ENCODE measurements at places on chromosomes 1 and 21. TPM values are rescaled to one million over a fixed set of nuclear protein-coding genes. Genes with fewer than 3 reads are reported as not detected.

GRCh38 chr1:158422212-158422611 lies 3.8 kb downstream of the OR10K2 start:
- no peak for DNase-seq

- no peak for DNase-seq
Observed at GRCh38 chr1:170305777-170306512, 160.2 kb downstream of the NTMT2 start.

CASQ1 gene
- total RNA-seq: 0.61 TPM

- DNase-seq: no peak
Observed at GRCh38 chr1:21200767-21201166, 24.1 kb upstream of the EIF4G3 start.

DNA sequence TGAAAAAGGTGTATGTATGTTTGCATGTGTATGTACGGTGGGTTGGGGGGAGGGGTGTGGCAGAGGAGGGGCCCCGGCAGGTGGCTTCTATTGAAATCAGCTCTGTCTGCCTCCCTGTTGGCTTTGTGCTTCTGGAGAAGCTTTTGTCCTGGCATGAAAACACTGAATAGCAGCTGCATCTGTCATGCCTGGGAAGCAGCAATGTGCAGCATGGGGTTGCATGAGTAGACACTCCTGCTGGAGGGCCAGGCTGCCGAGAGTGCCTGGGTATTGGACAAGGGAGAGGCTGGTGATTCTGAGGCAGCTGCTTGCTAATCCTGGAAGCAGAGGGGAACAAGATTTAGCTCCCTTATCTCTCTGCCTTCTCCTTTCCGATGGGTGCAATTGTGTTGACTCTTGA lies 20.5 kb downstream of the MAPKAPK2 start:
- DNase-seq: no peak

DNA sequence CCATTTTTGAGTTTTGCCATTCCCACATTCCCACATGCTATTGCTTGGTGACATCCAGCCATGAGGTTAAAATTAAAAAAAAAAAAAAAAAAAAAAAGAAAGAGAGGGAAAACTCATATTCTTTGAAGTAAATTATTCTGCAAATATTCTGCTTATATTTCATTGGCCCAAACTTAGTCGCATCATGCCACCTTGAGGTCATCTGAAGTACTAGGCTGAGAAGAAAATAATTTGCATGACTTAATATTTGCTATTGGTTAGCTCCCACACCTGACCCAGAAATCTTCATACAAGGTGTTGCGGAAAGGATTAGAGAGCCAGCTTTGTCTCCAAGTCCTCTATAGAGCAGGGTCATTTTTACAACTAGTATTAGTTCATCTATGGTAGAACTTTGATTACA lies 2206.0 kb downstream of the MRPL39 start:
- no peak for DNase-seq

ASCL5 gene
- not detected for total RNA-seq

DNA sequence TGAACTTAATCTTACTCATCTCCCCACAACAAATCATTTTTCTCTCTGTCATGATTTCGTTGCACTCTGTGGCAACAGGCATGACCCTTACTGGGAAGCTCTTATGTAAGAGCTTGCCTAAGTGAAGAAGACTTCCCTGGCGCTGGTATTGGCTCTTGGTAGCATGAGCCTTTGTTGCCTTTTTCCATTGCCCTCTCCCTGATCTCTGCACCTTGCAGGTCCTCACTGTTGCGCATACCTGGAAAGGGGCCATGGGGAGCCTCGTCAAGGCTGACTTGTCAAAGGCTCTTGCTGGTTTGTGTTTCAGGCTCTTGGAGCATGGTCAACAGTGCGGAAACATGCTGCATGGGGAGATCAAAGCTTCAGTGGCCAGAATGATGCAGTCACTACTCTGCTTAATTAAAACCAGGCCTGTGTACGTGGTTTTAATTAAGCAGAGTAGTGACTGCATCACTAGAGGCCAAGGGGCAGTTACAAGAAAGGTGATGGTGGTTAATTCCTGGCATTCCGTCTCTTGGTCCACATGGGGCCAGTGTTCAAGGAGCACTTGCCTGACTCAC lies 141.3 kb downstream of the SPATA46 start:
- DNase-seq: peak; percentile 18

IFNLR1 gene
- total RNA-seq: 1.8 TPM

DNA sequence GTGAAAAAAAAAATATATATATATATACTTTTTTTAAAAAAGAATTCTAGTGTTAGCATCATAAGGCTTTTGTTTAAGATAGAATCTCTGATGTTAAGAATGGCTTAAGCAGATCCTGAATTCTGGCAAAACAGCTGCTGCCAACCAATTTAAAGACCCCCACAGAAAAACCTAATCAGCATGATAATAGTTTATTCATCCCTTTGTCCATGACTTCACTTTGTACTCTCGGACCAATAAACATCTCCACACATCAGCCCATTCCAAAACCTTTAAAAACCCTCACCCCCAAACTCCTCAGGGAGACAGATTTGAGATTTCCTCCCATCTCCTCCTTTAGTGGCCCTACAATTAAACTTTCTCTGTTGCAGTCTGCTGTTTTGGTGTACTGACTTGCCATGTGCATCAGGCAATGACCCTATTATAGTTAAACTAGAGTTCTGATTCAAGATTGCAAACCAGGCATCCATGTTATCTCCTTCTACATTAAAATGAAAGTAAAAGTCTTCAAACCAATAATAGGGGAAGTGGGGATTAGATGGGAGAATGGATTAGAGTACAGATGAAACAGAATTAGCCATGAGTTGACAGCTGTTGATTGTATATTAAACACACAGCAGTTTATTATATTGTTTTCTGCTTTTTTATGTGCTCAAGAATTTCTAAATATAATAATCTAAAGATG lies 9.8 kb upstream of the PHTF1 start:
- DNase-seq: no peak

Data from ovary (tissue), 10 donors.